ENCODE measurements at places on chromosomes 5 and 9. TPM values are rescaled to one million over a fixed set of nuclear protein-coding genes. Genes with fewer than 3 reads are reported as not detected.

- no peak for DNase-seq
Observed at GRCh38 chr9:135247227-135247930, 159.9 kb downstream of the OLFM1 start.

GRCh38 chr5:124234022-124234769 lies 512.2 kb downstream of the ZNF608 start:
- no peak for DNase-seq

DNA sequence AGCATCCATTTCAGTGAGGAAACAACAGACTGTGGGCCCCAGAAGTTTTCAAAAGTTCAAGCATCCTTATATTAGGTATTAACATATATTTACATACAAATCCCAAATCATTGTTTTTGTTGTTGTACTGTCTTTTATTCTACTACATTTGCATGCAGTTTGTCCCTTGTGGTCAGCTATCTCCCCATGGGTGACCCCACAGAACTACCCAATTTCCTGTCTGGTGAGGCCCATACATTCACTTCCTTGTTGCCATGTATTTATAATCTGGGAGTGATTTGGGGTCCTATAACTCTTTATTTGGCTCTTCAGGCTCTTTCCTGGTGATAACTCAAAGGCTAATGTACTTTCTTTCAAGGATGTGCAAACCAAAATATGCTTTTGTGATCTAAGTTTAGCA lies 3.3 kb upstream of the CD180 start:
- no peak for DNase-seq

- DNase-seq, result no peak
Observed at GRCh38 chr5:178381921-178382695, 149.5 kb upstream of the PHYKPL start.

DNA sequence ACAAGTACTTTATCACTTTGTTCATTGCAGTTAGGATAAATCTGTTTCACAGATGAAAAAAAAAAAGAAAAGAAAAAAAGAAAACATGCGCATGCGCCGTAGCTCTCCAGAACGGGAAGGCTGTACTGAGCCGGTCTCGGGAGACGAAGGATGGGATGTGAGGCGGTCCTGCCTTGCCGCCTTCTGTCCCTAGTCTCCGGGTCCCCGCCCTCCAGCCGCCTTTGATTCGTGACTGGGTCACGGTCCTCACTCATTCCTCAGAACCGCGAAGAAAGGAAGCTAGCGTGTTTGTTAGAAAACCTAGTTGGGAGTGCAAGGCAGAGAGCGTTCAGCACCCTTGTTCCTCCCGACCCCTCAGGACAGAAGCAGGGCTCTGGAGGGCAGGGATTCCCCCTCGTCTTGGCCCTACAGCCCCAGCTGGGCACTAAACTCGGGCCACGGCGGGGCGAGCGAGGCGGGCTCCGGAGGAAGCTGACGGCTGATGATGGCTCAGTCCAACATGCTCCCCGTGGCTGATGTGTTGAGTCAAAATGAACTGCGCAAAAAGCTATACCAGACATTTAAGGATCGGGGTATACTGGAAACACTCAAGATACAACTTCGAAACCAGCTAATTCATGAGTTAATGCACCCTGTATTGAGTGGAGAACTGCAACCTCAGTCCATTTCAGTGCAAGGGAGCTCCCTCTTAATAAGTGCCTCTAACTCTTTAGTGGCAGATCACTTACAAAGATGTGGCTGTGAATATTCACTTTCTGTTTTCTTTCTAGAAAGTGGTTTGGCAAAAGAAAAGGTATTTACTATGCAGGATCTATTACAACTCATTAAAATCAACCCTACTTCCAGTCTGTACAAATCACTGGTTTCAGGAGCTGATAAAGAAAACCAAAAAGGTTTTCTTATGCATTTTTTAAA lies 40.0 kb downstream of the CPLANE1 start:
- no peak for DNase-seq

SH3TC2 gene
- not detected for polyA plus RNA-seq

TCF7 gene
- polyA plus RNA-seq, result 9.7 TPM

CCNI2 gene
- polyA plus RNA-seq, result 1.6 TPM

IL13 gene
- not detected for polyA plus RNA-seq

RIMOC1 gene
- 20.5 TPM for polyA plus RNA-seq

ADAMTS13 gene
- 2.4 TPM for polyA plus RNA-seq

UTP15 gene
- 2.5 TPM for polyA plus RNA-seq

PCDHGA8 gene
- not detected for polyA plus RNA-seq

CORO2A gene
- 57.0 TPM for polyA plus RNA-seq

MYOZ3 gene
- 0.31 TPM for polyA plus RNA-seq

EQTN gene
- polyA plus RNA-seq, result 0.10 TPM

TAF9 gene
- polyA plus RNA-seq, result 68.2 TPM
